ENCODE measurements at places on chromosomes 3 and 15.
A peak's percentile ranks its signal among the peaks of the same experiment; 100 is the strongest.

- peak; percentile 63 for DNase-seq
These were observed 616.4 kb upstream of the CBLB start for GRCh38 chr3:106485217-106485616.

GRCh38 chr3:42051384-42052131 lies 39.6 kb upstream of the TRAK1 start:
- no peak for DNase-seq

DNA sequence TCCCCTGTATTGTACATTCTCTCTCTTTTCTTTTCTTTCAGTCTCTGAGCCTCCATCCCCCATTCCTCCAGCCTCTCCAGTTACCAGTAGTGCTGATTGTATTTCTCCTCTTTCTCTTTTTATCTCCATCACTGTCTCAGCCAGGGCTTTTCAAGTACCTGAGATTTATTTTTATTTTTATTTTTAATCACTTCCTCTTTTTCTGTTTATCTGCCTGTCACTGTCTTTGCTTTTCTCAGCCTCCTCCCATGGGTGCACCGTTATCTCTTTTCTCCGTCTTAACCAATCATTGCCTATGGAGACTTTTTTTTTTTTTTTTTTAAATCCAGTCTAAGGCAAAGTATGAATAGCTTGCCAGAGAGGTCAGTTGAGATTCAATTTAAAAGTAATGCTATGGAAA lies 359.3 kb downstream of the GAP43 start:
- no peak for DNase-seq

- DNase-seq, result peak; percentile 27
These were observed 30.7 kb downstream of the XXYLT1 start for GRCh38 chr3:195240171-195240701.

Measured in lung (tissue), 17 donors.